Mesendoderm (in vitro differentiated cells): ENCODE measurements at places on chromosomes 5 and 9.
A peak's percentile ranks its signal among the peaks of the same experiment; 100 is the strongest.

DNA sequence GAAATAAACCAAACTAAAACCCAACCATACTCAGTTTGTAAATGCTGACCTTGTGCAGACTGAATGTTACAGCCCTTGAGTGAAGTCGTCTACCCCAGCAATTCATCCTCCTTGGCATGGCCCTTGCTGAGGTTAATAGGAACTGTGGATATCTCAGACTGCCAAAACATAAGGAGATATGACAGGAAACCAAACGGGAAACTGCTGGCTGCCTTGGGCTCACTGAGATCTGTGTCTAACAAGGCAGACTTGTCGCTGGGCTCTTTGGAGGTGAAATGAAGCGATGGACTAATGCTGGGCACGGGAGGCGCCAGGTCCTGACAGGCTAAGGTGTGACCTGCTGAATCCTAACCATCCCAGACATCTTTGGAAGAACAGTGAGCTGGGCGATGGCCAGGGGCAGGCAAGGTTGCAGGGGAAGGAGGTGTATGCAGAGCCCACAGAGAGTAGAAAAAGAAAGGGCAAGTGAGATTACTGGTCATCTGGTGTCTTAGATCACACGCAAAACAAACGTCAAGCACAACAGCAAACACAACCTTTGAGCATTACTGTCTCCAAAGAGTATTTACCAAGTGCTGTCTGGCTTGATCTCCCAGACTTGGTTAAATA lies 44.6 kb upstream of the ALDH1A1 start:
- no peak for DNase-seq

DNA sequence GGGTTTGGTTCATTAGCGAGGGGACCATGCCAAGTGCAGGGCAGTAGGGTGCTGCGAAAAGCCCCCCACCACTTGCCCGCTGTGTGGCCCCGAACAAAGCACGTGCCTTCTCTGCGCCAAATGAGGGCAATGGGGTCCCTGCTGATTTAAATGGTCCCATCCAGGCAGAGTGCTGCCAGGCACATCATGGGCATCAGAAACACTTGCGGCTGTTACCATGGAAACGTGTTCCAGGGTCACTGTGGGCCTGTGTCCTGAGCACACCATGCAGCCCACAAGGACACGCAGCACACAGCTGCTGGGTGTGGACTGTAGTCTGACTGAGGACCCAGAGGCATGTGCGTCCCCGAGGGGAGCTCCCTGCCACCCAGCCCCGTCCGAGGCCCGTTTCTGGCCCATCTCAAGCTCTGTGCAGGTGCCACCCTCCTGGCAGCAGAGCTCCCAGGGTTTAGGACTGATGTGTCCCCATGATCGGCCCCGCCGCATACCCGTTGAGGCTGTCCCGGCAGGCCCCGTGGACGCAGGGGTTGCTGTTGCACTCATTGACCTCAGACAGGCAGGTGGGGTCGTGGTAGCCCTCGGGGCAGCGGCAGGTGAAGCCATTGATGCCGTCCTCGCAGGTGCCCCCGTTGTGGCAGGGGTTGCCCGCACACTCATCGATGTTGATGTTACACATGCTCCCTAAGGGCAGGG lies 31.3 kb upstream of the SEC16A start:
- DNase-seq: no peak

DNA sequence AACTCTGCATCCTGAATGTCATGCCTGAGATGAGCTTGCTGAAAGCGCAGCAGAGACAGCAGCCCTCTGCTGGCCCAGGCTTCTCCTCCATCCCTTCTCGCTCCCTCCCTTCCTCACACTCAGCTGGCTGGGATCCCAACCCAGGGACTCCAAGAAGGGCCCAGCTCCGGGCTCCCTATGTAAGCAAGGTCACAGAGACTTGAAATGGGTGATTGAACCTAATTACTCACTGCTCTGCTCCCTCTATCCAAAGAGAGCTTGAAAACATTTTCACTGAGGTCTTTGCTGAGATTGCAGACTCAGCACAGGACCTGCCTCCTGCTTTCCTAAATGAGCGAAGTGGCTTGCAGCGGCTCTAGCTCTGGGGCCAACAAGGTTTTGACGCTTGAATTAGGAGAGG lies 42.8 kb downstream of the RAPGEF1 start:
- DNase-seq: peak; percentile 63

DNA sequence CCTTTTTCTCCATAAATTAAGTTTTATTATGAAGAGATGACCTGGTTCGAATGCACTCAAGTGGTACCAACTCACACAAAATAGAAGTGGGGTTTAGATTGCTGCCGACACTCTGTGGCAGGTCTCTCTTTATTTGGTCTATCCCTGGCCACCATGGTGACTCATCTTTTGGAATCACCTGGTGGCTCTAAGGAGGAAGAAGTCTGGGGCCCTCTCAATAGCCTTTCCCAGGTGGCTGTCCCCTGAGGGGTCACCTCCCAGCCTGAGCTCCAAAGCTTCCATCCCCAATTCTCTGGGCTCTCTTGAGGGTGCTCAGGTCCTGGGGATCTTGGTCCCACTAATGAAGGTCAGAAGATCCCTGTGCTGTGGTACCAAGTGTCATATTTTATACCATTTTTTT lies 136.8 kb downstream of the MVB12B start:
- DNase-seq: no peak

DNA sequence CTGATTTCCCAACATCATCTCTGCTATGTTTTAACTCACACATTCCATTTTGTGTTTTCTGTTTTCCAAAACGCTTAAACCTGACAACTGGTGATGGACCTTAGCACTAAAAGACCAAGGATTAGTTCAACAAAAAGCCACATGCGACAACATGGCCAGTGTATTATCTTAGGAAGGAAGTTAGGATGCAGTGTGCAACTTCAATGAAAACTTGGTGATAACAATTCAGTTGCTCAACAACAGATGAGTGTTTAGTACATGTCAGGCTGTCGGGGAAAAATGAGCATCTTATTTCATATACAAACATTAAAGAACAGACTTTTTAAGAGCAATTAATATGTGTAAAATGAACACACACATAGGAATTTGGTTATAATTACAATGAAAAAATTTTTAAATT lies 780.0 kb downstream of the SEMA5A start:
- no peak for DNase-seq

- no peak for DNase-seq
Observed at GRCh38 chr5:113232221-113232620, 202.6 kb downstream of the TSSK1B start.

DNA sequence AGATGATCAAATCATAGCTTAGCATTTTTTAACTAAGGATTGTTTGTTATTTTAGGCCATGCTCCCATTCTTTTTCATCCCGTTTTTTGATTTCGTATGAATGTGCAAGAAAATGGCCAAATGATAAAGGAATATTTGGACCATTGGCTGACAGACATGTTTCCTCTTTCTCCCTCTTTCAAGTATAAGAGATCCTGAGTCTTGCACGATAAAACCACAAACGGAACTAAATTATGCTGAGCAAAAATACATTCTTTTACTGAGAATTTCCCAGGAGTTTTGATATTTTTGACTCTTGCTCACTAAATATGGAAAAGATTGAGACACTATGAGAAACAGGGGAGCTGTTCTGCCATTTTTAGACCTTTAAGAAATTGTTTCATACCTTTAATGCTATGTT lies 90.4 kb upstream of the KLF9 start:
- no peak for DNase-seq

DNA sequence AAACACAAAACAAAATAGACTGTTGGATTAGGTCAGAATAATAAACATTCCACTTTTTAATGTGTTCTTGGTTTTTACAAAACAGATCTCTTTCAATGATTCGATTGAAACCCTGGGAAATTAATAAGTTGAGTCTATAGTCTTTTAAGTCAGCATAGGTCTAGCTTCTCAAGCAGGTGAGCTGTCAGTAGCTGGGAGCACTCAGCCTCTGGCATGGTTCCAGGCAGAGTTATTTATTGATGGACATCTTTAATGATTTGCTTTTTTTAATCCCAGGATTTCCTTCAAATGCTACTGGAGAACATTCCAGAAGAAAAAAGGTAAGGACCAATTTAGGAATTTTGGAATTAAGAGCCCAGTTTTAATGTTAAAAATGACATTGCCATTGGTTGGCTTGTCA lies 241.0 kb downstream of the AOPEP start:
- DNase-seq: no peak

DNA sequence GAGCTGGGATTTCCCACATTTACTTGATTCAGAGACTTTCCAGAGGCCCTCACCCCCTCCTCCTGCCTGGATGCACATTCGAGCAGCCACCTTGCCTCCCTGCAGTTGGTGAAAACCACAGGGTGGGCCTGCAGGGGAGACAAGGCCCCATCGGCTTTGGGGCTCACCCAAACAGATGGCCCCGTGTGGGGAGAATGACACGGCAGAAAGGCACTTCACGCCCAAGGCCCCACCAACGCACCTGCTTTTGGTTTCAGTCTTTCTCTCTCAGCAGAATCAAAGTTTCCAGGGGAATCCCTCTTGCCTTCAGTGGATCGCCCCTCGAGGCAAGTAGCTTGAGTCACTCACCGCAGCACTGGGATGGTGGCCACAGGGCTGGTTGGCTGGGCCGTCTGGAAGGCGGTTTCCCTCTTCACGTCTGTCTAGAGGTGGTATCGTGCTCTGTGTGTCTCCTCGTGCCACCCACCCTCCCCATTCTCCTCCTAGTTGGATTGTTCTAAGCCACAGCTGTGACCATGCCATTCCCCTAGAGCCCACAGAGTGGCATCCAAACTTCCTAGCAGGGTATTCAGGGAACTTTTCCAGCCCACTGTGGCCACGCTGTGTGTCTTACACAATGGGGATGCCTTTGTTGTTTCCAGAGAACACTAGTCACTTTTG lies 31.8 kb downstream of the SEC61B start:
- peak; percentile 17 for DNase-seq

- DNase-seq: peak; percentile 94
Observed at GRCh38 chr5:170100066-170100943, 5.4 kb upstream of the FOXI1 start.

- no peak for DNase-seq
Observed at GRCh38 chr5:73125289-73125688, 4.9 kb downstream of the TMEM171 start.

DNA sequence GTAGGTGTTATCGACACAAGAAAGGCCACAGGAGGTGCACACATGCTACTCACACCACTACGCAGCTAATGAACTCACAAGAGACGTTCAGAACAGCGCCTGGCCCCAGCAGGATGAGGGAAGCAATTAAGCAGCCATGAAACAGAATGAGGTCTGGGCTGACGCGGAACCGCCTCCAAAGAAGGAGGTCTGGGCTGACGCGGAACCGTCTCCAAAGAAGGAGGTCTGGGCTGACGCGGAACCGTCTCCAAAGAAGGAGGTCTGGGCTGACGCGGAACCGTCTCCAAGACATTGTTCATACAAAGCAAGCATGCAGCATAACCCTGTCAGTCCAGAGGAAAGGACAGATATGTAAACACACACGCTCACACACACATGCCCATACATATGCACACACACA lies 63.2 kb upstream of the ZNF354A start:
- no peak for DNase-seq

GRCh38 chr9:93161786-93162562 lies 22.0 kb upstream of the WNK2 start:
- no peak for DNase-seq

GRCh38 chr9:113525831-113526230 lies 62.3 kb downstream of the RGS3 start:
- no peak for DNase-seq

DNA sequence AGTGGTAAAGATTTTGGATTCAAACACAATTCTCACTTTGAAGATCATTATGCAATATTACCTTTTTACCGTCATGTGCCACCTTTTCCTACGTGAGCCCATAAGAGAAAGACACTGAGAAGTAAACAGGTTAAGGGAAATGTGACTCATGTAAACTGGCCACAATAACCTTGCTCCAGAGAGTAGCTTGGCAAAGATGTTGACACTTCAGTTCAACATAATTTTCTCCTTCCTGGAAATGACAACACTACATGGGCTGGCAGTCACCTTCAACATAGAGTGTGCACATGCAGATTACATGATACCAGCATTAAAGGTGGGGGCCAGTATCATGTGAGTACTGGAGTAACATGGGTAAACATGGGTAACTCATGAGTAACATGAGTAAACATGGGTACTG lies 141.9 kb downstream of the CDK5RAP2 start:
- no peak for DNase-seq

GRCh38 chr5:88760527-88760926 lies 122.5 kb downstream of the MEF2C start:
- no peak for DNase-seq

GRCh38 chr5:130164966-130165365 lies 260.7 kb downstream of the CHSY3 start:
- DNase-seq: no peak

DNA sequence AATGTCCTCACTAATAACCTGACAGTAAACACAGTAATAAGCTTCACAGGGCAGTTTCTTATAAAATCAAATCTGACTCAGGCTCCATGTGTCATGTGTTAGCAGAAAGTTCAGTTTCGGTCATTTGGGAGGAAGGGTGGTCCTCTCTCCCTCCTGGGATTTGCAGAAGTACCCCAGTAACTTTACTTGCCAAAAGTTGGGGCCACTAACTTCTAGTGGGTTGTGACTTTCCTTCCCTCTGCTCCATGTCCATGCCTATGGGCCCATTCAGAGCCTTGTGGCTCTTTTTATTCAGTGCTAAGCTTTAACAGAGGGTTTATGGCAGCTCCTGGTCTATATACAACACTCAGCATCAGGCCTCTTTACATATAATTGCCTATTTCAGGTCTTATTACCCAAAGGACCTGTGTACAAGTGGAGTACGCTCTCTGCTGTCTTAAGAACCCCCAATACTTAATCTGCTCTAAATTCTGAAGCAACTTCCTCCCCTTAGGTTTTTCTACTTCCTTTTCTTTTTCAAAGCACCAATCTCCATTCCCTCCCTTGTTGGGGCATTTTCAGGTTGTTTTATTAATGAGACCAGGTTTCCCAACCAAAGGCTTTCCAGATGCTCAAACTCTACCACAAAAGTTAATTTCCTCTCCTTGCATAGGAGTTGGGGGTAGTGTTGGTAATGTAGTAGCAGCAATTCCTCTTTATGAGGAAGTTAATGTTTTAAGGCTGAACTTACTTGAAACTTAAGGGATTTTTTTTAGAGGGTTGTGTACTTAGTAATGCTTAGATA lies 107.7 kb downstream of the CCDC192 start:
- no peak for DNase-seq

DNA sequence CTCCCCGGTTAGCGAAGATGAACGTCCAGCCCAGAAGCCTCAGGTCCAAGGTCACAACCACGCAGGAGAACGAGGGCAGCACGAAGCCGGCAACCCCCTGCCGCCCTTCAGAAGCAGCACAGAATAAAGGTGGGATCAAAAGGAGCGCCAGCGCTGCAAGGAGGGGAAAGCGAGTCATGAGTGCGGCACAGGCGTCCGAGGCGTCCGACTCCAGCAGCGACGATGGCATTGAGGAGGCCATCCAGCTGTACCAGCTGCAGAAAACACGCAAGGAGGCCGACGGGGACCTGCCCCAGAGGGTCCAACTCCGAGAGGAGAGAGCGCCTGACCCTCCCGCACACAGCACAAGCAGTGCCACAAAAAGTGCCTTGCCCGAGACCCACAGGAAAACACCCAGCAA lies 5.8 kb downstream of the PPP1R26 start:
- DNase-seq: no peak
